ENCODE measurements at places on chromosomes 12 and 14.

- peak; percentile 17 for DNase-seq
Observed at GRCh38 chr12:112837629-112838197, 46.2 kb downstream of the RPH3A start.

- no peak for DNase-seq
Observed at GRCh38 chr14:30500222-30500621, 58.7 kb upstream of the G2E3 start.

DNA sequence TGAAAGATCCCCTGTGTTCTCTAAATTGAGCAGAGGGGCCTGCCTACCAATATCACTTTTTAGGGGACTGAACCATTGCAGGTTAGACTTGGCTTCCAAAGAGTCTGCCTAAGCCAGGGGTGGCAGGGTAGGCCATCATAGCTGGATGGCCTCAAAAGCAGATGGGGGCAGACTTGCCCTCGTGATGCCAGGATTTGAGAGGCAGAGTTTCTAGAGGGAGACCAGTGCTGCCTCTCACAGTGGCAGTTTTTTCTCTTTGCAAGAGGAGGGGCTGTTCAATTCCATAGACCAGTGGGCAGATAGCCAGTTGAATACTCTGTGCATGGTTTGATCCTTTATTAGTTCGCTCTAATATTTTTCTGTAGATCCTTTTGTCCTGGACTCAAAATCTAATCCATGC, 23.8 kb upstream of the SMCO2 start:
- DNase-seq: no peak

GRCh38 chr12:67415473-67415872, 146.3 kb downstream of the CAND1 start:
- DNase-seq: peak; percentile 28

DNA sequence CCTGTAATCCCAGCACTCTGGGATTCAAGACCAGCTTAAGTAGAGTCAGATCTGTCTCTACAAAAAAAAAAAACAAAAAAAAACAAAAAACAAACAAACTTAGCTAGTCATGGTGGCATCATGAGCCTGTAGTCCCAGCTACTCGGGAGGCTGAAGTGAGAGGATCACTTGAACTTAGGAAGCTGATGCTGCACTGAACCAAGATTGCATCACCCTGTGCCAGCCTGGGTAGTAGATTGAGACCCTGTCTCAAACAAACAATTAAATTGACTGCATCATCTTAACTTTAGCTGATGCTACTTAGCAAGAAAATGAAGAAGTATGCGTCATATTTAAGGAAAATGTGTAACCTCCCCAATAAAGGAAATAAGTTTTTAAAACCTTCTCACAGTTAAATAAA, 136.6 kb upstream of the ATXN7L3B start:
- DNase-seq: no peak

GRCh38 chr12:4011597-4011996, 138.4 kb upstream of the PARP11 start:
- no peak for DNase-seq

- DNase-seq: no peak
Observed at GRCh38 chr14:96589577-96589976, 87.4 kb downstream of the PAPOLA start.

DNA sequence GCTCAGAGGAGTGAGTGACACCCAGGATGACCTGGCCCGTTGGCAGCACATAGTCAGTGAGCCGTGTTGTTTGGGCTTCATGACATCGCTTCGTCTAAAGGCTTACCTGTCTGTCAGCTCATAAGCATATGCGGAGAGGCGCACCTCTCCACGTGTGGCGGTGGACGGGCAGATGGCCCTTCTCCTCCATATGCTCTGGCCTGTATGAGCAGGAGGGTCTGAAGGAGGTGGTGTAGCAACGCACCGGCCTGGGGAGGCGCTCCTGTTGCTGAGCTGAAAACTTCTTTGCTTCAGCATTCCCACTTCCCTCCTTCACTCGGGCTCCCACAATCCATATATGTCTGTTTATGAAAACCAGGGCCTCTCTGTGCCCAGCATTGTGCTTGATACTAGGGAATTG, 186.1 kb downstream of the TSPAN9 start:
- DNase-seq: no peak

GRCh38 chr12:68497107-68497506, 113.6 kb upstream of the RAP1B start:
- DNase-seq: no peak

- no peak for DNase-seq
Observed at GRCh38 chr12:104150416-104150815, 12.4 kb upstream of the NFYB start.

DNA sequence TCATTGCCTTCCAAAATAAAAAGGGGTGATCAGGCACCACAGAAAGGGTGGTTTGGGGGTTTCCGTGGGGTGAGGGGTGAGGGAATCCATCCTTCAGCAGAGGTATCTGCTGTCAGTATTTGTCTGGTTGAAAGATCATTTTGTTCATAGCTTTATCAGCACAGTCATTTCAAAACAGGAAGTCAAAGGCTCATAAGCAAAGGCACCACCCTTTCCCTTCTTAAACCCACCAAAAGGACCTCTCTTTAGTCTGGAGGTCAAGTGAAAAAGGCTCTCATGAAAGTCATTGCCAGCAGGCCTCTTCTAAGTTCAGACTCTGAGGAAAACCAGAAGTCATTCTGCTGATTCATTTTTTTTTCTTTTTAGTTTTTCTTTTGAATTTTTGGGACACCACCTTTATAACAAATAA, 6.2 kb downstream of the CHST11 start:
- peak; percentile 7 for DNase-seq

DNA sequence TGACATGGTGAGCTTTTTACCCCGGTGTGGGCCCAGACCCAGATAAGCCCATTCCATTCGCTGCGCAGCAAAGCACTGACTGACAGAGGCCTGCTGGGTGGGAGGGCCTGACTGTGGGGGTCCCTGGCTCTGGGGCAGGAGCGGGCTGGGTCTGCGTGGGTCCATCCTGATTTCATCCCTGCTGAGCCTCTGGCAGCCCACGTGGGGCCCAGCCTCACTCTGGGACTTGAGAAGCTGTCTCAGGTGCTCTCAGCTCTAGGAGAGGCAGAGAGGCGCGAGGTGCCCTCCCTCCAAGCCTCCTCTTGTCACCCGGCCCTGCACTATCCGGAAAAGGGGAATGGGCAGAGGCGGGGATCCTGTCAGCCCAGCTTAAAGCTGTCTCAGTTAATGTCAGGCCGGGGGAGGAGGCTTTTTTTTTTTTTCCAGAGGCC, 927 bp downstream of the ABCB9 start:
- DNase-seq: no peak

DNA sequence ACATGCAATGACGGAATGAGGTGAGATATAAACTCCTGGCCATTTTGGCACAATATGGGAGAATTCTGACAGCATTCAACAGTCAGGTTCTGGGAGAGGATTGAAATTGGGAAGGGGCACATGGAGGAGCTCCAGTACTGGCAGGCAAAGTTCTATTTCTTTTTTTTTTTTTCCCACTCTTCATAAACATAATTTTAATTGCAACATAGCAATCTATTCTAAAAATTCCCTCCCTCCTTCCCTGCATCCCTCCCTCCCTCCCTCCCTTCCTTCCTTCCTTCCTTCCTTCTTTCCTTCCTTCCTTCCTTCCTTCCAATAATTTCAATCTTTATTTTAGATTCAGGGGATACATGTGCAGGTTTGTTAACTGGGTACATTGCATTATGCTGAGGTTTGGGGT, 93.2 kb downstream of the PTCSC3 start:
- DNase-seq: no peak

DNA sequence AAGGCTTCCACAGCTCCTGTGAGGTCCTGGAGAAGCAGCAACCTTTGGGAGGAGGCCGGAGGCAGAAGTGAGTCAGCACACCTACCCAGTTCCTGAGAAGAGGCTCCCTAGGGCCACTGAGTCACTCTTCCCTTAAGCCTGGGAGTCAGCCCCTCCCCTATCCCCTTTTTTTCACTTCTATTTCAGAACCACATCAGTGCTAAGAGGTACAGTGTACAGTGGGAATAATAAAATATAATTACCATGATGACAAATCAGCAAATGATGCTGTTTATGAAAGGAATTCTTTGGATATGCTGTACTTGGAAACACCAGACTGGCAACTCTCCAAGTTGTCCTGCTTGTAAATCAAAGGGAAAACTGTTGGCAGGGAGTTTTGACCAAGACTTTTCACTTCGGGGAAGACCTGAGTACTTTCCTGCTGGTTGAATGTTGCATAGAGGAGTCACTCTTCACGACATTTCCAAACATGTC, 7.8 kb upstream of the TBPL2 start:
- DNase-seq: peak; percentile 72

GRCh38 chr12:39364196-39364595, 78.7 kb downstream of the KIF21A start:
- no peak for DNase-seq

DNA sequence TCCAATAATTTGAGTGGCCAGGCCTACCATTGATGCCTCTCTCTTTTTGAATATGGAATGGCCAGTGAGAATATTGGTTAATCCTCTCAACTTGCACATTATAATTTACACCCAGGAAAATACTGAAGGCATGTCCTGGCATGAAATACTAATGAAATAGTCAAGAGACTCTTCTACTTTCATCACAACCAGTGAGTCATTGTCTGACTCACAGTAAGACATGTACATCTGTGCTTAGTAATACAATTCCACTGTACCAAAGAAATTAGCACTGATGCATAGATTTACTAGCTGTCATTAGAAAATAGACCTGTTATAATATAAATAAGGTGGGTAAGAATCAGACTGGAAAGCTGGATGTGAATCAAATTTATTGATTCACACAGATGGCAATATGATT, 31.6 kb downstream of the KCNC2 start:
- peak; percentile 90 for DNase-seq

- no peak for DNase-seq
Observed at GRCh38 chr14:24377657-24378056, 9.7 kb downstream of the NFATC4 start.

DNA sequence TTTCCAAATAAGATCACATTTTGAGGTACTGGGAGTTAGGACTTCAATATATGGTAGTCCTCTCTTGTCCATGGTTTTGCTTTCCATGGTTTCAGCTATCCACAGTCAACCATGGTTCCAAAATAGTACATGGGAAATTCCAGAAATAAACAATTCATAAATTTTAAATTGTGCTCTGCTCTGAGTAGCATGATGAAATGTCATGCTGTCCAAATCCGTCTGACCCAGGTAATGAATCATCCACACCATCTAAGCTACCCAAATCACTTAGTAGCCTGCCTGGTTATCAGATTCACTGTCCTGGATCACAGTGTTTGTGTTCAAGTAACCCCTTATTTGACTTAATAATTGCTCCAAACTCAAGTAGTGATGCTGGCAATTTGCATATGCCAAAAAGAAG, 197.9 kb downstream of the TMTC3 start:
- DNase-seq: no peak

DNA sequence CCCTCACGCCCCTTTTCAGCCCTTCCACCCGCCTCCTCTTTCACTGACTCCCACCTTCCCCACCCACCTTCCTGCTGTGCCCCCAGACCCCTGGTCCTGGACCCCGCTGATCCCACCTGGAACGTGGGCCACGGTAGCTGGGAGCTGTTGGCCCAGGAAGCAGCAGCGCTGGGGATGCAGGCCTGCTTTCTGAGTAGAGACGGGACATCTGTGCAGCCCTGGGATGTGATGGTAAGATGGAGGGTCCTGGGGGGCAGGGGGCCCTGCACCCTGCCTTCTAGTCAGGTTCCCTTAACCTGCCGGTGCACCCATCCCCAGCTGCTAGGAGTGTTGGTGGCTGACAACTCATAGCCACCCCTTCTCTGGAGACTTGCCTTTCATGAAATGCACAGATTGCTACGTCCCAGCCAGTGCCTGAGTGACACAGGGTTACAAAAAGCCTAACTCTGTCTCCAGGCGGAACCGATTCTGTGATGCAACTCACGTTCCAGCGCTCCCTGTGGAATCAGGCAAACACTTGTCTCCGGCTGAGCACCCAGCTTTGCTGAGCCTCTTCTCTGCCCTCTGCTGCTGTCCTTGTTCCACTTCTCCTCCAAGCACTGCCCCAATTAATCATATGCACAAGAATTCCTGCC, 15.0 kb upstream of the OAS2 start:
- no peak for DNase-seq

GRCh38 chr14:95248432-95248831, 71.3 kb downstream of the CLMN start:
- no peak for DNase-seq

DNA sequence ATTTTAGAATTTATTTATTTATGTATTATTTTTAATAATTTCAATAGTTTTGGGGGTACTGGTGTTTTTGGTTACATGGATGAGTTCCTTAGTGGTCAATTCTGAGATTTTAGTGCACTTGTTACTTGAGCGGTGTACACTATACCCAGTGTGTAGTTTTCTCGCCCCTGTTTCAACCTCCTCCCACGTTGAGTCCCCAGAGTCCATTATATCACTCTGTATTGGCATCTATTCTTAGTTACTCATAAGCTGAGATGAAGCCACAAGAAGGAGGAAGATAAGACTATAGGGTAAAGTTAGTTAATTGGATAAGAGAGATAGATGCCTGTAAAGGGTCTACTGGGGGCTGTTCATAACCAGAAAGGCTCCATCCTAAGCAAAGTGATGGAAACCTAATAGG, 4.0 kb downstream of the C1S start:
- DNase-seq: no peak

GRCh38 chr12:54596526-54596946, 8.1 kb upstream of the PPP1R1A start:
- peak; percentile 84 for DNase-seq

DNA sequence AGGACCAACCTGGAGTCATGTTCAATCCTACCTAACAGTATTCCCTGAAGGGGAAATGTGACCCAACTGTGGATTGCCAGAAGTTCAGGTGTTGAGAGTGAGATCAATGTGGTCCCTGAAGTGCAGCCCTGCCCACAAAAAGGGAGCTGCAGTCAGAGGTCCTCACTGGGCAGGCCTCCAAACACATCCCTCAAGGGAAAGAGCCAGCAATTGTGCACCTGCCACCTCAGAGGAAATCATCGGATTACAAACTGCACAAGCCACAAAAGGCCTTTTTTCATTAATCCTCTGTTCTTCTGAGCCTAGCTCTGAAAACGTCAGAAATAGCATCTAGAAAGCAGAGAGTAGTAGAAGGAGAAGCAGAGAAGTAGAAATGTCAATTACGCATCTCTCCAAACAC, 10.8 kb upstream of the MDM1 start:
- DNase-seq: no peak

Data from adipocyte (in vitro differentiated cells).